ENCODE measurements at places on chromosomes 6 and 20. TPM values are rescaled to one million over a fixed set of nuclear protein-coding genes. Genes with fewer than 3 reads are reported as not detected.

The C6orf15 gene
- not detected for total RNA-seq

DNA sequence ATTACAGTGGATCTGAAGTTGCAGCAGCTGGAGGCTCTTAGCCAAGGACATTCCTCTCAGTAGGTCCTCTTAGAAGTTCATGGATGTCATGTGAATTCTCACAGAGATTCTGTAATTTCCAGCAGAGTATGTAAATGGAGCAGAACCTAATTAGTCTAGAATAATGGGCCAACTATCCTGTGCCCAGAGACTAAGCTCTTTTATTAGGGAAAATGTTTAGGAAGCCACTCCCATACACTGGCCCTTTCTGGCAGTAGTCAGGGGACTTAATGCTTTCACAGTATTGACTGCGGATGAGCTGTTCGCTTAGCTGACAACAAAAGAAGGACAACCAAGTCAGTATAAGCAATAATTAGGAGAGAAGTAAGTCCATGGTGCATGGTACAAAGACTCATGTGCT, 43.8 kb upstream of the KIF16B start:
- H3K4me1 ChIP-seq: no peaks in the 10 kb centered on the region
- H3K36me3 ChIP-seq: no peaks in the 10 kb centered on the region
- no peak overlapping the region for H3K4me3 ChIP-seq
- DNase-seq: no peak
- H3K27ac ChIP-seq: no peak overlapping the region

GRCh38 chr20:44412402-44413144, 57.1 kb downstream of the HNF4A start:
- H3K4me3 ChIP-seq: no peak overlapping the region
- H3K4me1 ChIP-seq: no peaks in the 10 kb centered on the region
- peaks cover 2% of the 10 kb centered on the region for H3K27me3 ChIP-seq
- no peak overlapping the region for H3K27ac ChIP-seq
- no peaks in the 10 kb centered on the region for H3K36me3 ChIP-seq
- DNase-seq: no peak

DNA sequence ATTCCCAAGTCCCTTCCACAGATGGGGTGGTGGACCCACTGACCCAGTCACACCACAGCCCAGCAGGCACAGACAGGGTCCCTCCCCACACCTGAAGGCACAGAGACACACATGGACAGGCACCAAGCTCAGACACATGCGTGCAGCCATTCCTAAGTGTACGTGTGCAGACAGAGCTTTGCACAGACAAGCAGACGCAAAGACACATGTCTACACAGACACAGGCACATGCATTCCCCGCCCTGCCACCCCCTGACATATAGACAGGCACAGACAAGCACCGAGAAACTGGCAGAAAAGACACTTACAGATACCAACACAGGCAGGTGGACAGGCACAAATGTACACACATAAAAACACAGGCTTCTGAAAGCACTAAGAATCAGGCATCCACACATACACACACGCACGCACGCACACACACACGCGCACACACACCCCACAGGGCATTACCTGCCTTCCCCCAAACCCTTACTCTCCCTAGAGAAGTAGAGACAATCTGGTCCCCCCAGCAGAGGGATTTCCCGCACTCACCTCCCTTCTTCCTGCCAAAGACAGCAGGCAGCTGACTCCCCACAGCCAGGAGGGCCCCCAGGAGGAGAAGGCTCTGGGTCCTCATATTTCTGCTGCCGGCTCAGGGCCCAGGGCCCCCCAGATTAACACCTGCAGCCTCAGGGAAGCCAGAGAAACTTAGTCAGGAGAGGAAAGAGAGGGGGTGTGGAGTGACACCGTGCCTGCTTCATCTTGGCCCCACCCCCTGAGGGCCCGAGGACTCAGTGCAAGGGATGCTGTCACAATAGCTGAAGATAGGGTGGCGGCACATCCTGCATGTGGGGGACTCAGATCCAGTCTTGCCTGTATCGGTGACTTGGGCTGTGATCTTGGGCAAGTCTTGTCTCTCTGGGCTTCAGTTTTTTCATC, at the start of gene WFDC5:
TSS of gene WFDC5 (minus strand) at position 710 of the 921 bp plus-strand sequence. CDS start at position 619, 91 bp downstream.
- H3K4me1 ChIP-seq: no peaks in the 10 kb centered on the region
- no peak for DNase-seq
- H3K4me3 ChIP-seq: no peak within 1 kb of the TSS
- H3K27me3 ChIP-seq: no peaks in the 10 kb centered on the region
- H3K27ac ChIP-seq: no peak within 1 kb of the TSS

Measured in endothelial cell of umbilical vein (primary cell).